ENCODE measurements at places on chromosomes 1 and 21.
A peak's percentile ranks its signal among the peaks of the same experiment; 100 is the strongest.

DNA sequence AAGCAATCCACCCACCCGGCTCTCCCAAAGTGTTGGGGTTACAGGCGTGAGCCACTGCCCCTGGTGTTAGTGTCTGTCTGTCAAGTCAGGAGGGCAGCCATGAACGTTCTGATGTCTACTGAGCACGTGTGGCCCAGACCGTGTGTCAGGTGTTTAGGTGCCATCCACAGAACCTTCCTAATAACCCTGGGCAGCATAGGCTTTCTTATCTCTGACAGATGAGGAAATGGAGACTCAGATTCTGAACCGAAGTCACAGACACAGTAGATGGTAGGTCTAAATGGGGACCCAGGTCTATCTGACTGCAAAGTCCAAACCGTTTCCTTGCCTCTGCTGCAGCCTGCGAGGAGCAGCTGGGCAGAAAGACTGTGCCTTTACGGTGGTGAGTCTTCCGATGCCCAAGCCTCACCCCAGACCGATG, 622 bp upstream of the IL6R start:
- DNase-seq: peak; percentile 84

- no peak for DNase-seq
Measured at GRCh38 chr1:200448034-200448762, 38.4 kb upstream of the ZNF281 start.

GRCh38 chr1:66396212-66396890, 137.6 kb upstream of the SGIP1 start:
- DNase-seq: no peak

DNA sequence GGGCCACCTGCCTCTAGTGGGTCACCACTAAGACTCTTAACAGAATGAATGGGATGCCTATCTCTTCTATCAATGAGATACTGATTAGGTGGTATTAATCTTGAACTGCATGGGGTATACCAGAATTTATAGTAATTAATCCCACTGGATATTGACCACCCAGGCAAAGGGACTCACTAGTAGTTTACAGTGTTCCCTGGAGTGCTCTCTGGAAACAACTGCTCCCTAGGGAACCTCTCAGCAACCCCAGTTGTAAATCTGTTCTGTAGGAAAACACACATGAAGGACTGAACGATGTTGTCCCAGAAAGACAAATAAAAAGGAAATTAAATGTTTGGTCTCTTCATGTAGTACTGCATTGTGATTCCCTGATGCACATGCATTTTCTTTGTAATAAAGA, 430.5 kb downstream of the HLX start:
- DNase-seq: no peak

DNA sequence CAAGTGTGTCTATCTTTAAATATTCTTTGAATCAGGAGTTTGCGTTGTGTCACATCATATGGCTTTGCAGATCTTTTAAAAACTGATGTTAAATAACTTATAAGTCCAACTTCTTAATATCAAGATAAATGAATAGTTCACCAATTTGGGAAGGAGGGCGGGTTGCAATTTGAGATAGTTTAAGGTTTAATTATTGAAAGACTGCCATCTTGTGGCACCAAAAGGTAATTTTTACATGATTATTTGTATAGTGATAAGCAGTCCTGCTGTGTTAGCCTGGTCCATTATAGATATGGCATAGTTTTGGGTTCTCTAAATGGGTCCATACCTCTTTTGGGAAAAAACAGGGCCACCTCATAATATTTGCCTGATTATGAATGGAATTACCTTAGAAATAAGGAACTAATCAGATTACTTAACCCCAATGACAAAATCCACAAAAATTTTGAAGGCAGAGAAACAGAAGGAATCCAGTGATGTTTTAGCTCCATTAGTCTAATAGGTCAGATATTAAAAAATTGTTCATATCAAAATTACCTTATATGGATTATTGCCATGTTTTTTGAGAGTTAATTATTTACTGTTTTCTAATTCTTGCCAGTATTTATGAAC, 64.3 kb downstream of the PRKAA2 start:
- no peak for DNase-seq

DNA sequence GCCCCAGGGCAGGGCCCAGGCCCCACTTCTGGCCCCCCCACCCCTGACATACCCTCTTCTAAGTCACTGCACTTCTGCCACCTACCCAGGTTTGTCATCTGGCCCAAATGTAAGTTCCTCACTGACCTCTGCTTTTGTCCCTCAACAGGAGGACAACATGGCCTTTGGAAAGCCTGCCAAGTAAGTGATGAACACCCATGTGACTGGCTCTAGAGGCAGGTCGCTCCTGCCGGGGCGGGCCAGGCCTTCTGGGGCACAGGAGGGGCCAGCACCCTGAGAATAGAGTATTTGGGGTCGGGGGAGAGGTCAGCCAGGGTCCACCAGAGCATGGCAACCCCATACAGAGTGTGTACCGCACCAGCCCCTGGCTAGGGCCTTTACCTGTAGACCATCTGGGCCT, 9.9 kb upstream of the SYTL1 start:
- no peak for DNase-seq

- no peak for DNase-seq
Measured at GRCh38 chr1:24215226-24215814, 28.2 kb upstream of the IFNLR1 start.

- DNase-seq: no peak
Measured at GRCh38 chr1:20732071-20732587, 374 bp downstream of the SH2D5 start.

DNA sequence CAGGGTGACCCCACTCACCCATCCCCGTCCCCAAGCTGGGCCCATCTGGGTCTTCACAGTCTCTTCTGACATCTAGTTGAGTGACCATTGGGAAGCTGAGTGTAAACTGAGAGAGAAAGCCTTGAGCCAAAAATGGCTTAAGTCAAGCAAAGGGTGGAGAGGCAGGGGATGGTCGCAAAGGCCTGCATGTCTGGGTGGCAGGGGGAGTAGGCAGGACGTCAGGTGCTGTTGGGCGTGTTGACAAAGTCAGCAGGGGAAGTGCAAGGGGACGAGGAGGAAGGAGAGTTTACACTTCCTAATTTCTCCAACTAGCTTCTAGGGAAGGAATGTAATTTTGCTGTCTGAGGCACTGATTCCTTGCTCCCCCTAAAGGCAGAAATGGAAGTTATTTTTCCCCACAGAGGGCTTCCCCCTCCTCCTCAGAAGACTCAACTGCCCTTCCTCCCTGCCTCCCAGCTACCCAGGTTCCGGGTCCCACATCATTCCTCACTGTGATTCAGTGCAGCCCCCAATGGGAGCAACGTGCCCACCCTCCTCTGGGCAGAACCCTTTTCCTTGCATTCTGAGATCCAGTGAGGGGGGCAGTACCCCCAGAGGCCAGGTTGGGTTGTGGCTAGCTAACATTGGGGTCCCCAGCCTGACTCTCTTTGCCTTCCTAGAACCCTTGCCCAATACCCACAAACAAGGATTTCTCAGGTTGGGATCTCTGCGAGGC, 1.2 kb upstream of the ADORA1 start:
- DNase-seq: peak; percentile 73

Measured in lower leg skin (tissue), 4 donors.